ENCODE measurements at places on chromosomes 1 and 21.
A peak's percentile ranks its signal among the peaks of the same experiment; 100 is the strongest.

DNA sequence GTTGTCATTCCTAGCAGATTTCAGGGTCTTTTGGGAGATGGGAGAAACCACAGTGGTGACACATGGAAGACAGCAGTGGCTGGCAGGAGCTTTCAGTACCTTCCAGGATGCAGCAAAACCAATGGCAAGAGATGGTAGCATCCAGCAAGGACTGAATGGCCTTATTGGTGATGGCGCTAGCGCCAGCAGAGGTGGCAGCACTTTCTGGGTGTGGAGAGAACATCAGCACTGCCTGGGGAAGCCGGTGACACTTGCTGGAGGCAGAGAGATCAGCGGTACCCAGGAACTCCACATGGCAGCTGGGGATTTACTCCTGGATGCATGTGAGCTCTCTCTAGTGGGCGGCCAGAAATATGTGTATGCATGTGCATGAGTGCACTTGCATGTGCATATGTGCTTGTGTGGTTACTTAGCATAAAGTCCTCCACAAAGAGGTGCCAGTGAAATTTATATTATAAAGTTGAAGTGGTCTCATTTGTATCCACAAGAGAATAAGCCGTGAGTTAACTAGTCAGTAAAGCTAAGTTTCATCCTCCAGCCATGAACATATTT lies 364.7 kb downstream of the LMX1A start:
- no peak for DNase-seq

GRCh38 chr1:150176593-150176992 lies 26.9 kb downstream of the PLEKHO1 start:
- DNase-seq: no peak

GRCh38 chr1:10065344-10065685 lies 32.6 kb downstream of the UBE4B start:
- no peak for DNase-seq

- DNase-seq: no peak
These were observed 17.7 kb upstream of the CLSTN1 start for GRCh38 chr1:9841460-9841859.

DNA sequence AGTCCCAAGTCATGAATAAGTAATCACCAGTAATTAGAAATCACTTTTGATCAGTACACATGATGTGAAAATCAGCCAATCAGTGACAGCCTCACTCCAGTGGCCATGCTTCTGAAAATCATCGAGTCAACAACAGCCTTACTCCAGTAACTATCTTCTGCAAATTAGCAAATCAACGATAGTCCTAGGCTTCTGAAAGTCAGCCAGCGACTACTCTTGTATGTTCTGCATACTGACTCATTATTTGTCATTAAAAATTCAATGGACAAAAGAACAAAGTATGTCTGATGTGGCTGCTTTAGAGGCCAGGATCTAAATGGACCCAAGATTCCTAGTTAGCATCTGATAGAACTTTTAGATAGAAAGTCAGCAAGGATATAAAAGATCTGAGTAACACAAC lies 102.5 kb downstream of the GPR52 start:
- no peak for DNase-seq

- DNase-seq: no peak
These were observed 175.2 kb downstream of the DSCAM start for GRCh38 chr21:40671716-40672115.

DNA sequence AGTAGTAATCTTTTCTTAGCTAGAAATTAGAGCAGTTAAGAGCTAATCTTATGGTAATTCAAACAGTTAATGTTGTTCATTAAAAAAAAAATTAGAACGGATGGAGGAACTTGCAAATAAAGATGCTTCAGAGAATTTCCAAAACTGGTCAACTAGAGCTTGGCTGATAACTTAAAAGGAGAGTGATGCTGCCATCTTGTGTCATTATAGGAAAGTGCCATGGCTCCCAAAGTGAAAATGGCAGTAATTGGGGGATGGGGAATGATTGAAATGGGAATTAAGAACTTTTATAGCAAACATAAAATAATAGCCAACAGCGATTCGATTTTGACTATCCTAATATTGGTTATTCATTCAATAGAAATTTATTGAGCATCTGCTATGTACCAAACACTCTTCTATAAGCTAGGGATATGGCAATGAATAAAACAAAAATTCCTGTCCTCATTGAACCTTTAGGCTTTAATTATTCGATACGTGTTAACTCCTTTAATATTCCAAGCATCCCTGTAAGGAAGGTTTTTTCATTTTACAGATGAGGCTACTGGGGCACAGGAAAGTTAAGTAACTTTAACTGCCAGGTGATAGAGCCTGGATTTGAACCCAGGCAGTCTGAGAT lies 5.7 kb upstream of the PLPP3 start:
- peak; percentile 5 for DNase-seq
